ENCODE measurements at places on chromosomes 3 and 15. TPM values are rescaled to one million over a fixed set of nuclear protein-coding genes. Genes with fewer than 3 reads are reported as not detected.

Gene CPNE9
- 0.14 TPM for total RNA-seq

Gene ADGRG7
- total RNA-seq, result 0.14 TPM

- DNase-seq, result no peak
Observed at GRCh38 chr3:38986901-38987300, 64.8 kb downstream of the SCN11A start.

DNA sequence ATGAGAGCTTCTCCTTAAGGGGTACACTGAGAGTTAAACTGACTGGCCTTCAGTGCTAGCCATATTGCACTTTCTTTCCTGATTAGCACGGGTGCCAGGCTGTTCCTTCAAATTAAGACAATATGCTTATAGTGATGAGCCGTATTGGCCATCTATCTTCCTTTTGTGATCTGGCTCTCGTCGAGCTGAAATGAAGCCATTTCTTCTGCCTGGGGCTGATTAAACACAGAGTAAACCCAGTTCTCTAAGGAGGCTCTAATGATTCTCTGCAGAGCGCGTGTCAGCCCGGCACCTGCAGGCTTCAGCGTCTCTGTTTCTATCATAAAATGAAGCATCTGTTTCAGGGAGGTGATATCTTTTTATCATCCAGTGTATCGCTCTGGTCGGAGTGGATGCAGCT lies 107.5 kb upstream of the NR2F2 start:
- DNase-seq, result no peak

- no peak for DNase-seq
Observed at GRCh38 chr15:80916056-80916455, 73.6 kb downstream of the MESD start.

DNA sequence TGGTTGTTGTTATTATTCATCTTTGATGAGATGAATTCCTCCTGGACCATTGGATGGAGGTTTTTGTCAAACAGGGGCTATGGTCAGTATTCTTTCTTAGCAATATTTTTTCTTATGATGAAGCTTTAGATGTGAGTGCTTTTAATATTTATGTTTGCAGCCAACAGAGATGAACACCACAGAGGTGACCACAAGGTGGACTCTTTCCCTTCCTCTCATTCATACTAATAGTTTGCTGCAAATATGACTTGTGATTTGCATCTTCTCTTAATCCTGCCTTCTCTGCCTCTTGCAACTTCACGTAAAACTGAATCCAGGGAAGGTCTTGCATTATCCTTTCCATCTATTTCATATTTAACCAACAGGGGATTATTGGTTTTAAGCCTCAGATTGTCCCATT lies 473.1 kb upstream of the UBE2E2 start:
- no peak for DNase-seq

DNA sequence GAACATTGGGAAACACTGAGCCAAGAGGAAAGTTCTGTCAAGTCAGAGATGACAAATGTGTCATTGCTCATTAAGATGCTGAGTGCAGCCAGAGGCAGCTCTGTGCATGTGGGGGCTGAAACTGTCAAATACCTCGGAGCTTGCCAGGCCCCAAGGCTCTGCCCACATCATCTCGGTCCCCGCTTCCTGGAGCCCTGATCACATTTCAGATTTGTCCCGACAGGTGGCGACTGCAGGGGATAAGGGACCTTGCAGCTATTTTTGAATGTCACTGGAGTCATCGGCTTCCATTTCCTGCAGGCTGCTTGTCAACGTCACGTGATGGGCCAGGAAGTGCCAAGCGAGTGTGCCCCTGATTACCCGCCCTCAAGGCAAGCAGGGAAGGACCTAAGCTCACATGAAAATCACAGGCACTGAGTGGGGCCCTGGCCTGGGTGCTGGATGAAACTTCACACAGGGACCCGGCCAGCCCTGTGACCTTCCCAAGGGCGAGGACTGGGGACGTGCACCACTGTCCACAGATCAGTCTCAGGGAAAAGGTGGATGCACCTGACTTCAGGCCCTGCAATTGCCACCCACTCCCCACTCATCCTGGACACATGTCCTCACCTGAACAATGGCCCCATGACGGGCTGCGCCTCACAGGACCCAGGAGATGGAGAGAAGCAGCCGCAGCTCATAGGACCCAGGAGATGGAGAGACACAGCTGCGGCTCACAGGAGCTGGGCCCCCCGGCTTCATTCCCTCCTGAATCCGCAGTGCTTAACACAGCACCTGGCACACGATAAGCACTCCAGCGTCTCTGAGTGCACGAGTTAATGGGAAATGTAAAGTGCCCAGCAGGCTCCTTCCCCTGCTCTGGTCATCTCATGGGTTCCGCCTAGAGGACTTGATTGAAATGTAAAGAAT lies 73.4 kb downstream of the NUP210 start:
- DNase-seq, result peak; percentile 63

DNA sequence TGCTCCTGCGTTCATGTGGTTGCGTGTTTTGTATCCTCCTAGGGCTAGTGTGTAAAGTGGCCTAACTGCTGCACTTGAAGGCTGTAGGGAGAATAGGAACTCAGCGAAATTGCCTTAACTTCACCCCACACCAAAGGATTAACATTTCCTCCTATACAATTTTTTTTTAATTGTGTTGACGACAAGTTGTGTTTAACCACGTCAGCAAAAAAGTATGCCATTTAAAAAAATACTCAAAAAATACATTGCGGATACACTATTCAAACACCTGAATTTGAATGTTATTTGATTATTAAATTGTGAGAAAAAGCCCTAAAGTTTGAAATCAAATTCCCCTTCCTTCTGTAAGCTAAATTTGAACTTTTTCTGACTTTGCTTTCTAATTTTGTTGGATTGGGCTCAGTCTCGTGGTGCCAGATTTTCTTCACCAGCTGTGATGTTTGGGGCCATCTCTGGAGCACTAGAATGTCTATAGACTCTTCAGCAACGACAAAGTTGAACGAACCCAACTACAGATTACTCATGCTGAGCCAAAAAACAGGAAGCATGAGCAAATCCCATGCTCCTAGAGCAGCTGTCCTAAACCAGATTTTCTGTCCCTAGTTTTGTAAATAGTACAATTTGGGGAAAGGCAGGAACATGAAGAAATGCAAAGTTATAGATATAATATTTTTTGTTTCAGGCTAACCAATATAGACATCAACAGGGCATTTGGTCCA lies 8.1 kb upstream of the SLC9A9 start:
- DNase-seq, result no peak

DNA sequence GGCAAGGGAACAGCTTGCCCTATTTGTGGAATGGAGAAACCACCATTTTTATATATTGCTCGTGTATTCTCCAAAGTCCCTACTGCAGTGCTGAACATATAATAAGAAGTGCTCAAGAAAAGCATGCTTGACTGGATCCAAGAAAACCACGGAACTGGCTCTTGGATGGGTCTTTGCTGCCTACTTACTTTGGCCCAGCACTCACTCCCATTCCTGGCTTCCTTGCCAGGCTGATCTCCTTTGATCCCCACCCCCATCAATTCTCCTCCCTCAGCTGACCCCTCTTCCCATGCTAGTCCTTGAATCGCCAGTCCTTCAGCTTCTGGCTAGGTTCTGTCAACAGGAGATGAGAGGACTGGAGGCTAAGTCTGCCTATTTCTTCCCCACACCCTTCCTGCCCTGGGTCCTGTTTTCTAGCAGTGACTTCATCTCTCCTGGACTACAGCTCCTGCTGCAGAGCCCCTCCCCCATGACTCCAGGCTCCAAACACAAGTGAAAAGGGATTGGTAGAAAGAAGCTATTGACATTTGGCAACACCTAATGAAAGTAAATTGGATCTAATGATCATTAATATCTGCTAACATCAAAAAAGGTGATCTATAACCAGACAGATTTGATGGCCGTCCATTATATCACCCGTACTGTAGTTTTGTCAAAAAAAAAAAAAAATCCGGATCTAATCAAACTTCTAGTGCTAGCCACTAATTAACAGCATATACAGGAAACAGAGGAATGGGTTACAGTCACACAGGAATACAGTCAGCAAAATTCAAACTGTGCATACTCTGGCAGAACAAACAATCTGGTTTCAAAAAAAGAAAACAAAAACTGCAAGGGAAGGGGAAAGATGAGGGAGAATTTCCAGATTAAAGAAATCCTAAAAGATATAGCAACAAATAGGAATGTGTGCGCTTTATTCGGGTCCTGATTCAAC lies 7.8 kb downstream of the FAM240A start:
- DNase-seq, result no peak
